ENCODE measurements at places on chromosomes 11 and 22.
A peak's percentile ranks its signal among the peaks of the same experiment; 100 is the strongest.

DNA sequence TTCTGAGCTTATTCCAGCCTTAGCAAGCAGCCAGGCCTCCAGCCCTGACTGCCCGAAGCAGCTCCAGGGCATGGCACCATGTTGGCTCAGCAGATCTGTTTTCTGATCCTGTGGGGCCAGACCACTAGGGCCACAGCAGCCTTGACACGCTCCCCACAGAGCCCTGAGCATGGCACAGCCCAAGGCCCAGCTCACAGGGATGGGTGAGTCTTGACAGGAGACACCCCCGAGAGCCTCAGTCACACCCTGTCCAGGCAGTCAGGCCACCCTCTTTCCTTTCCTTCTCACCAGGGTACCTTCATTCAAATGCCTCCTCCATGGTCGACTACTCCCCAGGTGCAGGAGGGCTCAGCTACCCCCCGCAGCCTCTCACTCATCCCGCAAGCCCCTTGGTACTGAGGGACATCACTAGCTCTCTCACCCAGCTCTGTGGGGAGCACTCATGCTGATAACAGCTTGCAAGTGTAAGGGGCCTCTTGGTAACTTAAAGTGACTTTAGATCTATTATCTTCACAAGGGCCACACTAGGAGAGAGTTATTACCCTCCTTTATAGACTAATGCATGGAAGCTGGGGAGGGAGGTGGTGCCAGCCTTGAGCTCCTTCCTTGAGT lies 3.9 kb upstream of the CDC42BPG start:
- no peak for DNase-seq

- DNase-seq, result no peak
Measured at GRCh38 chr22:48944751-48945620, 882.7 kb downstream of the BRD1 start.

DNA sequence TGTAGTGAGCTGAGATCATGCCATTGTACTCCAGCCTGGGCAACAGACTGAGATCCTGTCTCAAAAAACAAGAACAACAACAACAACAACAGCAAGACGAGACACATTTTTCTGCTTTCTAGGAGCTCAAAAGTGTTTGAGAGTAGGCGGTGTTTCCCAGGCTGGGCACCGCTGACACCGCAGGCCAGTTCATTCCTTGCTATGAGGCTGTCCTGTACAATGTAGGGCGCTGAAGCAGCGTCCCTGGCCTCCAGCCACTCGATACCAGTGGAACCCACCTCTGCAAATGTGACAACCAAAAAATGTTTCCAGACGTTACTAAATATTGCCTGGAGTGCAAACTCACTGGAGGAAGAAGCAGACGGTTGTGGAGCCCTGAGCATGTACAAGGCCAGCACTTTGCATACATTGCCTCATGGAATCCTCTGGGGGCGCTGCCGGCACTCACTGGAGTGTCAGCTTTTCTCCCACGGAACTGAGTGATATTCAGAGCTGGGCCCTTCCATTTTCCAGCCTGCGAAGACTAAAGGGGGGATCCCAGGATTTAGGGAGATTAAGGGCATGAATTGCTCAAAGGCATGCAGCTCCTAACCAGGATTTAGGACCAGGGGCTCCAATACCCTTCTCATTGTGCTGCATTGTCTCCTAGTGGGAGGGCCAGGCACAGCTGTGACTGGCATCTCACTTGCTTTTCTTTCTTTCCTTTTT lies 5.8 kb upstream of the MIEF1 start:
- no peak for DNase-seq

- no peak for DNase-seq
Measured at GRCh38 chr22:19737846-19738663, 14.7 kb downstream of the GP1BB start.

GRCh38 chr11:73270016-73270854 lies 1.9 kb upstream of the P2RY6 start:
- DNase-seq, result no peak

- DNase-seq, result no peak
Measured at GRCh38 chr11:127925475-127925874, 661.9 kb downstream of the ETS1 start.

GRCh38 chr22:19061471-19062138 lies 60.6 kb downstream of the DGCR2 start:
- no peak for DNase-seq

GRCh38 chr11:95985174-95985808 lies 61.4 kb upstream of the MTMR2 start:
- DNase-seq, result no peak

DNA sequence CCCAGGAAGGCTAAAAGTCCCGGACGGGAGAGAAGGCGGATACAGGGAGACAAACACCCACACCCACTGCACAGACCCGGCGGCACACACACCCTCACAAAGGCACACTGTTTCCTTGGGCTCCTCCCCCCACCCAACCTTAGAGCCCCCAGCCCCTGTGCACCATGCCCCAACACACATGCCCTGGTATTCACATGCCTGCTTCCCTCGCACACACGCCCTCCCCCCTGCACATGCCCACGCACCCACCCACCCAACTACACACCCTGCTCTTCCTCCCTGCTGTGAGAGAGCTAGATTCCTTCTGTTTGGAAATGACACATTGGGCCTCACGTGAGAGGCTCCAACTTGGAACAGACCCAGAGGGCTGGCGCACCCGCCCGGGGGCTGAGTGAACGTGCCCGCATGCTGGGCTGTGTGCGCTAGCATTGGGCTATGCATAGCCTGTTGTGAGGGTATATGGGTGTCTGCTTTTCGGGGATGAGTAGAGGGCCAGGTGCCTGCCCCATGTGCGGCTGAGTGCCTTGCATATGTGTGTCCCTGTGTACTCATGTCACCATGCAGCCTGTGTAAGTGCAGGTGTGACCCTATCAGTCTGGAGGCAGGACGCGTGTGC lies 518 bp upstream of the CHRM1 start:
- DNase-seq, result no peak

GRCh38 chr22:50114221-50115021 lies 24.6 kb downstream of the MOV10L1 start:
- no peak for DNase-seq

DNA sequence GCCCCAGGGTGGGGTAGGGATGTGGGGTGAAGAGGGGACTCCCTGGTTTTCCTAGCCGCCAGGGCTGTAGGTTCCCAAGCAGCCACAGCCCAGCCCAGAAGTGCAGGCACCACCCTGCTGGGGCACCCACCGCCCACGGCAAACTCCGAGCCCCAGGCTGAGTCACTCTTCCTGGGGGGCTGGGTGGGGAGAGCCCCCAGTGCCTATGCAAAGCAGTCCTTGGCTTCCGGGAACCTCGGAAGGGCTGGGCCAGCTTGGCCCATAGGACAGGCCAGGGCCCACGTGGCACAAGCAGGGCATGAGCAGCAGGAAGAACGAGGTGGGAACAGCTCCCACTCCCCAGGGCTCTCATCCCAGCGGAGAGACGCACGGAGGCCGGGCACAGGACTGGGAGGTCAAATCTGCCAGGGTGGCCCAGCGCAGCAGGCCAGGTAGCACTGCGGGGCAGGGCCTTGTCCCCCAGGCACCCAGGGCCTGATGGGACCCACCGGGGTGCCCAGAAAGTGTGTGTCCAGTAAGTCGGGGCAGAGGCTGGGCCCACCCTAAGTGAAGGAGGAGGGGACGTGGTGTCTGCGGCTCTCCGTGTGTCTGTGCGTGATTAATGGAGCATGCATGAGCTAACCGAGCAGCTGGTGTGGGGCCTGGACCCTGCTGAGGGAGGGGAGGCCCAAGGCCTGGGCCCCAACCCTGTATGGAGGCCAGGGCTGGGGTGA lies 4.6 kb upstream of the IL17REL start:
- peak; percentile 84 for DNase-seq

GRCh38 chr22:44647141-44647540 lies 54.9 kb upstream of the PRR5 start:
- no peak for DNase-seq

DNA sequence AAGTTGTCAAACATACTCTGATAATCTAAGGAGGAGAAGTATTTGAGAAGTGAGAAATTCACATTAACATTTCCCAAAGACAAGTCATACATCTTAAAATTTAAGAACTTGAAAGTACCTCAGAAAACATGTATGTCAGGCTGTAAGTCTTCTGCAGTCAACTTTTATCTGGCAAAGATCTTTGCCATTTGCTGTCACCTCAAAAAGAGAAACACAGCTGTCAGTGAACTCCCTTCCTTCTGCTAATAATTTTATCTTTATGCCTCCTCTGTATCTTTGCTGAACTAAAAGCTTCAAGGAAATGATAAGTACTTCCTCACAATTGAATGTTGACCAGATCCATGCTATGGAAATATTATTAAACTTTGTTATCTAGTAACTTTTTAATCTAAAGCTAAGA lies 18.7 kb downstream of the TTC17 start:
- no peak for DNase-seq

DNA sequence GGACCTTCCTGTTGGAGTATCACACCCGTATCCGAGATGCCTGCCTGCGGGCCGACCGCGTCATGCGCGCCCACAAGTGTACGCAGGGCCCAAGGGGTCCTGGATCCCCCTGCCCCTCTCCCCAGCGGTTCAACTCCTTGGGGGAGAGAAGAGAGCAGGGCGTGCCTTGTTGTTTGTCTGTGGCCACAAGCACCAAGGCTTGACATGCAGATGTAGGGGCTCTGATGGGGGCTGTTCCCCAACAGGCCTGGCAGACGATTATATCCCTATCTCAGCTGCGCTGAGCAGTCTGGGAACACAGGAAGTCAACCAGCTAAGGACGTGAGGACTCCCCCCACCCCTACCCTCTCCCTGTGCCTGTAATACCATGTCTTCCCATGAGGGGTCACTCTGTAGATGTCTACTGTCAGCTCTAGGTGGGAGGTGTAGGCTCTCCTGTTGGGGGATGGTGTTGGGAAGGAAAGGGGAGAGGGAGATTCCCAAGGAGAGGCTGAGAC lies 6.8 kb downstream of the CFL1 start:
- DNase-seq, result no peak

DNA sequence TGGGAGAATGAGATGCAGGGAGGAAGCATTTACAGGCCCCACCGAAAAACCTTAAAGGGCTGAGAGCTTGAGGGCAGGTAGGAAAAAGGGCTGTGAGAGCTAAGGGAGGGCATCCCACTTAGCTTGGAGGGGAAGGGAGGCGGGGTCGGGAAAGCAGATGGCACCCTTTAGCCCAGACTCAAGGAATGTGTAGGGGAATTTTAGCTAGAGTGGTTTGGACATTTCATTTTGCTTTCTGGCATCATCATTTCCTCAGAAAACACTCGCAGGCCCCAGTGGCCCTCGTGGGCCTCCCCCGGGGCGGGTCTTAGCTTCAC lies 846 bp upstream of the STIM1 start:
- no peak for DNase-seq

- DNase-seq, result no peak
Measured at GRCh38 chr11:121944556-121945230, 171.3 kb downstream of the BLID start.

- no peak for DNase-seq
Measured at GRCh38 chr11:122804161-122804560, 34.1 kb upstream of the CRTAM start.

GRCh38 chr11:13841393-13841792 lies 121.1 kb upstream of the SPON1 start:
- no peak for DNase-seq

GRCh38 chr22:35425971-35426800 lies 26.2 kb downstream of the MCM5 start:
- DNase-seq, result no peak

DNA sequence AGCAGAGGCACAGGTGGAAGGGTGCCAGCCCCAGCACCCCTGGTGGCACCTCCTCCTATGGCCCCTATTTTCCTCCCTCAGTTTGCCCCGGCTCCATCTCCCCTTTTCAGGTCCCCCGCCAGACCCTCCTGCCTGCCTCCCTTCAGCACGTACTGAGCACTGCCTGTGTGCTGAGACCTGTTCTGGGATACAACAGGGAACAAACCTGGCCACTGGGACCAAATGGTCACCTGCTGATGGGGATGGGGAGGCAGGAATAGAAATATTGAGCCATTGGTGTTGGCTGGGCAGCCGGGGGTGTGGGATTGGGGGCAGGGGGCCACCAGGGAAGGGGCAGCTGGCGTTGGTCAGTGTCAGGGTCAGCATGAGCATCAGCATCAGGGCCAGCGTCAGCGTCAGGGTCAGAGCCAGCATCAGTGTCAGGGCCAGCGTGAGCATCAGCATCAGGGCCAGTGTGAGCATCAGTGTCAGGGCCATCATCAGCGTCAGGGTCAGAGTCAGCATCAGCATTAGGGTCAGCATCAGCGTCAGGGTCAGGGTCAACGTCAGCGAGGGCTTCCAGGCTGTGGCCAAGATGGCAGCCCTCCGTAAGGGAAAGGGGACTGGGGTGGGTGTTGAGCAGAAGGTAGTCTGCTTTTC lies 7.5 kb downstream of the ZNF74 start:
- DNase-seq, result no peak

- DNase-seq, result no peak
Measured at GRCh38 chr11:134622458-134622857, 210.4 kb upstream of the B3GAT1 start.

DNA sequence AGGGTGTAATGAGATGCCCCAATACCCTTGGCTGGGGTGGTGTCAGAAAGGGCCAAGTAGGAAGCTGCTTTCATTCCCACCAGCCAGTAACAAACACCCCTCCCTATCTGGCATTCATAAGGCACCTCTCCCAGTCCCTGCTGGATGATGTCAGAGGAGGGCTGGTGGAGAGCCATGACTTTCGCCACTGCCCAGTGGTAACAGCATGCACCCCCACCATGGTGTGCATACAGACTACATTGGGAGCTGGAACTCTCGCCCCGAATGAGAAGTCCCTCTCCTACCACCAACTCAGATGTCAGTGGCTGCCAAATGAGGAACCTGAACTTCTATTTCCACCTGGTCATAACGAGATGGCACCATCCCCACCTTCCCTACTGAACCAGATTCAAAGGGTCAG lies 73.3 kb downstream of the SGSM3 start:
- DNase-seq, result no peak

- no peak for DNase-seq
Measured at GRCh38 chr11:32171445-32171844, 80.6 kb downstream of the RCN1 start.

GRCh38 chr11:35427071-35427470 lies 7.7 kb upstream of the SLC1A2 start:
- no peak for DNase-seq

DNA sequence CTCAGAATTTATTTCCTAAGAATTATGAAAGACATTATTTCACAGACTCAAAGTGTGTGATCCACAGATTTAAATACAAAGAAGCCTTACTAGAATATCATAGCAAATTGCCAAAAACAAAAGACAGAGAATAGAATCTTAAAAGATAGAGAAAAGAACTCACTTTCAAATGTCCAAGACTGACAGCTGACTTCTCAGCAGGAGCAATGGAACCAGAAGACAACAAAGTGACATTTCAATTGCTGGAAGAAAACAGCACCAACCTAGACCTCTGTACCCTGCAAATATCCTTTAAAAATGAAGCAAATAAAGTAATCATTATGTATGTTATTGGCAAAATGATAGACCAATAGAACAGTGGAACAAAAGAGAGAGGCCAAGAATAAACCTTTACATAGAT lies 109.2 kb downstream of the TTC17 start:
- no peak for DNase-seq

- DNase-seq, result no peak
Measured at GRCh38 chr11:36258730-36259360, 30.4 kb downstream of the COMMD9 start.

- DNase-seq, result no peak
Measured at GRCh38 chr11:90594658-90595057, 371.8 kb upstream of the CHORDC1 start.
